Activated CD8-positive, alpha-beta memory T cell treated with anti-CD3 and anti-CD28 coated beads for 48 hours (primary cell): ENCODE measurements at places on chromosomes 3 and 15.

- DNase-seq, result no peak
These were observed 16.5 kb upstream of the CLDN1 start for GRCh38 chr3:190338717-190339116.

DNA sequence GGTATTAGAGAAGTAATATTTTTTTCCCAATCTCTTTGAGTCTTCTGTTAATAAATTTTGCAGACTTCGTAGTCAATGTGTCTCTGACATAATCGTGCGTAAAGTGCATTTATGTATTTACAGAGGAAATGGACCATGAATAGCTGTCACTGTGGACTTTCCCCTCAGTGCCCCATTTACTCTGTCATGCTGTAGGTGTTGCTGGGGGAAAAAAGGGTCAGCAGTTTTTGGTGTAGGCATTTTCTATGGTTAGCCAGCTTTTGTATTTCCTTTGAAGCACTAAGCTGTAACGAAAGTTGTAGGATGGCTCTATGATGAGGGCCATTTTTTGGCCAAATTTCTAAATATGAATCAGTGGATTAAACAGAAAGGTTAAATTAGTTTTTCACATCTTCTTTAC, 598.4 kb downstream of the FGF12 start:
- DNase-seq, result no peak

GRCh38 chr3:195060217-195060481, 210.8 kb downstream of the XXYLT1 start:
- no peak for DNase-seq

DNA sequence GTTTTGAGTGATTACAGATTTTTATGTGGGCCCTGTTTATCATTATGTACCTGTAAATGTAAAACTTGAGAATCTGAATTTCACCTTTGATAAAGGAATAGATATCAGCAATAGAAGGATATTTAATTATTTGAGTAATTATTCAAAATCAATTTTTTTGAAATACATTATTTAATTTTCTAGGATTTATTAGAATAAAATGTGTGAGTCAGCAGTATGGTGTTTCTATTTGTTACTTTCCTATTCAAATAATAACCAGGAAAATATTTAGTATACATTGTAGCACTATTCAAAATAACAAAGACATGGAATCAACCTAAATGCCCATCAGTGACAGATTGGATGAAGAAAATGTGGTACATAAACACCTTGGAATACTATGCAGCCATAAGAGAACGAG, 22.1 kb downstream of the CAPN7 start:
- no peak for DNase-seq

DNA sequence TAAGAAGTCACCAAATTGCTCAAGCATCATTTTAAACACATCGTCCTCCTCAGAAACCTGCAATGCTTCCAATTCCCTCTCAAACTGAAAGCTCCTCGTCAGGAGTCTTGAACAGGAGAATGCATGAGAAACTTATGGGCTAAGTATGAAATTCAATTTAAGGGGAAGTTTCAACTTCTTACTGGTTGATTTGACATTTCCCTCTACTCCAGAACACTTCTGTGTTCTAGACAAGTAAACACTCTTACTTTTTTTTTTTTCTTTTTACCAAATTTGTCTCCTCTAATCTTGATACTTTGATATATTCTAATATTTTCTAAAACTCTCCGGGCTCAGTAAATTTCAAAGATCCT, 181.7 kb downstream of the RSL24D1 start:
- no peak for DNase-seq
